ENCODE measurements at places on chromosomes 11 and 22.

DNA sequence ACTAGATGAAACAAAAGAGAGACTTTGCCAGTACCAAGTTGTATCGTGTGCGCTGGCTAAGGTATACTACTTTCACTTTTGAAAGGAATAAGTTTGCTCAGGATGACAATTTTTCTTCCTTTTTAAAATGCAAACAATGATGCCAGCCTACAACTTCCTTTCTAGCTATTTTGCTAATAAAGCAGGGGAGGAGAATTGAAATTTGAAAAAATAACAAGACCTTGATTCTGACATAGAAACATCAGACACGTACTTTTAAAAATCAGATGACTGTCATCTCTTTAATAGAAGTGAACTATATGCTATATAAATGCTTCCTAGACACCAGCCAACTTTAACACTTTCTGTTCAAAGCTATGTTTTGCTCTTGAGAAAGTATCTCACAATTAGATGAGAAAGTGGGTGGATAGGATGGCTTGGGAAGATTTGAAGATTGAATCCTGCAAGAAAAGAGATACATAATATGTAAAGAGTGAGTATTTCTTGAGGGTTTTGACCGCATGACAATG is 41.7 kb upstream of the BLID start:
- DNase-seq, result no peak

DNA sequence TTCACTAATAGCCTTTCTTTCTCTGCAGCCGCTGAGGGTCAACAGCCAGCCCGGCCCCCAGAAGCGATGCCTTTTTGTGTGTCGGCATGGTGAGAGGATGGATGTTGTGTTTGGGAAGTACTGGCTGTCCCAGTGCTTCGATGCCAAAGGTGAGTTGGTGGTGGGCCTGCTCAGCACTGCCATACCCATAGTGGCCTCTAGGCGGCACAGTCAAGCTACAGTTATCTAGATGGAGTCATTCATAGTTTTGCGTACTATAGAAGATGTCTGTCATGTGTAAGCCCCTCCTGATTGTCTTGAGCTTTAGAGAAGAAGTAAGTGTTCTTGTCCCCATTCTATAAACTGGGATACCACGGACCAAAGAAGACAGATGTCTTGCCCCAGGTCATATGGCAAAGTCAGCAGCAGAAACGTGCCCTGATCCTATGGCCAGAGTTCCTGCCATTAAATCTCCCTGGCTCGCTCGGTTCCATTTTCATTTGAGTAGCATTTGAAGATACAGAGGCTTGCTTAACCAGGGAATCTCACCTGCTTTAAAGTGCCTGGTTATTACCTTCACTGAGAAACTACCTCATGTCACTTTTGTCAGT is 42.1 kb upstream of the CRTAM start:
- peak; percentile 57 for DNase-seq

DNA sequence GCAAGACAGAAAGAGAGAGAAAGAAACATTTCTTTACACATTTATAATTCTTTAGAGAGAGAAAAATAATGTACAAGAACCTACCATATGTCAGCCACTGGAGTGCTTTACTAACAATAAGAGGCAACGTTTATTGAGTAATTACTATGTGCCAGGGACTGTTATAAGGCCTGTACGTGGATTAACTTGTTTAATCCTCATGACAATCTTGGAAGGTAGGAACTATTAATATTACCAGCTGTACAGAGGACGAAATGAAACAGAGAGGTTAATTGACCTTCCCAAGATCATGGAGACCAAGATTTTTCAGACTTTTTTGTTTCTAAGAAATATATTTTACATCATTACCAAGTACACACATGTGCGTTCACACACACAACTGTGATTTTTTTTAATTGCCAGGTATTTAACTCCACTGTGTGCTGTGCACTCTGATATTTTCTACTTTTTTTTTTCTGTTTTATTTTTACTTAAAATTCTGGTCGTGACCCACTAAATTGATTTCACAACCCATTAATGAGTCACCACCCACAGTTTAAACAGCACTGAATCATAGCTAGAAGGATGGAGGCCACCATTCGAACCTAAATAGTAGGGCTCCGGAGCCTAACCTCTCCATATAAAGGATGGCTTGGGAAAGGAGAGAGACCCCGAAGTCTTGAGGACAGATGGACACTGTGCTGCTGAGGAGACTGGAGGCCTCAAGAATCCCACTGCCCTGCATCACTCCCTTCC is 21.4 kb downstream of the CREB3L1 start:
- DNase-seq, result no peak

DNA sequence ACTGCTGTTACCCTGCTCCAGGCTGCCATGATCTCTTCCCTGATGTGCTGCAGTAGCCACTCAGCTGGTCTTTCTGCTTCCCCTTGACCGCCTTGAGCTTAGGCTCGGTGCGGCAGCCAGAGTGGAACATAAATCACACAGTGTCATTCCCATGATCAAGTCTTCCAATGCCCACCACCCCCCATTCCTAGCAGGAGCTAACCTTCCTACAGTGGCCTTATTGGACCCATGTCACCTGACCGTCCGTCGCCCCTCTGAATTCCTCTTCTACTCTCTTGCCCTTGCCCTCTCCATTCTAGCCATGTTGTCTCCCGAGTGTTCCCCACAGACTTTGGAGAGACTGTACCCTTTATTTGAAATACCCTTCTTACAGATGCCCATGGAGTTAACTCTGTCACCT is 43.4 kb downstream of the OTOG start:
- DNase-seq, result no peak

GRCh38 chr22:39169797-39170466 is 17.5 kb upstream of the CBX7 start:
- no peak for DNase-seq

DNA sequence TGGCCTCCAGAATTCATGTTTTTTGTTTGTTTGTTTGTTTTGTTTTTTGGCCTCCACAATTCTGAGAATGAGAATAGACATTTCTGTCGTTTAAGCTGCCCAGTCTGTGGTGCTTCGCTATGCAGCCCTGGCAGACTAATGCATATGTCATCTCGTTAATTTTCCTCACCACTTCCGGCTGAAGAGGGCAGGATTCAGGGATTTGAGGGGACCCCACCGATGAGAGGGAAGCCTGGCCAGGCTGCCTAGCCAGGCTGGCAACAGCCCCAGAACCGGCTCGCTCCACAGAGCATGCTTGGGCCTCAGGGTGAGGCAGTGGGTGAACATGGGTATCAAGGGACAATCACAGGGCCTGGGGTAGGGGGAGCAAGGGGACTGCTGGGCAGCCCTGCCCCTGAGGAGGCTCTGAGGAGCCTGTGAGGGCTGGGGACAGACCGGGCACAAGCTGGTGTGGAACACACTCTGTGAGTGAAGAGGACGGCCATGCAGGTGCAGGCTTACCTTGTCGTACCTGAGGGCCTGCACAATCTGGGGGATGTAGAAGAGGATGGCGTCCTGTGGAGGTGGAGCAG is 47.8 kb upstream of the SERPIND1 start:
- DNase-seq, result no peak

DNA sequence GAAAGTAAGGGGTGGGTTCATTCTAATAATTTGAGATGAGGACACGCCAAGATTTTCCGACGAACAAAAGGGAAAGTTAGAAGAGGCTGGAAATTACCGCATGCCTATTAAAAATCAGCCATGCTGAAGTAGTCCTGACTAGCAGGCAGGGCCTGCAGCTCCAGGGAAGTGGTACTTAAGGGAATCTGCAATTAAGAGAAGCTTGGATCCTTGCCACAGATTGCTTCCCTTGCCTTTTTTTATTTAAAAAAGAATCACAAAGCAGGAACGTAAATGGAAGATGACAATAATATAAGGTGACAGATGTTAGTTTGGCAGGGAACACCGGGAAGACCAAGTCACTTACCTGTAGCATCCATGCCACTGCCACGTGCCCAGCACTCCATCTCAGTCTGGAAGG is 359.3 kb downstream of the CADM1 start:
- no peak for DNase-seq

GRCh38 chr11:27456140-27456794 is 16.3 kb downstream of the LGR4 start:
- no peak for DNase-seq

DNA sequence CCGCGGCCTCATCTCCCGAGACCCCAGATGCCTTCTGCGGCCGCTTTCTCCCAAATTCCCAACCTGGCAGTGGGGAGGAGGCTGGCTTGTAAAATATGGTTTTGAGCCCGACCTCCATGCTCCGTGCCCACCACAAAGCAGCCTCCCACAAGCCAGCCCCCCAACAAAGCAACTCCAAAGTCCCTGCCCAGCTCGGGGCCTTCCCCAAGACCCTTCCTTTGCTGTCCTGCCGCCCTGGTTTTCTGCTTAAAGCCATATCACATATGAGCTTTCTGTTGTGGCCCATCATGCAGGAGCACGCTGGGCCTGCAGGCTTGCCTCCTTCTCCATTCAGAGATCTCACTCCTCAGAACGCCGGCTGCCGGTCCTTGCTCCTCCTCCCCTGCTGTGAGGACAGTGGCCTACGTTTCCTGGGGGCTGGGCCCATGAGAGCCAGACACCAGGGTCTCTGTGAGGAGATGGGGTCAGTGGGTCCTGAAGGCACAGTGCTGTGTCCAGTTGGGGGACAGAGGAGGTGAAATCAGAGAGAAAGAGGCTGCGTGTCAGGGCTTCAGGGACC is 680.0 kb downstream of the BRD1 start:
- DNase-seq, result no peak

GRCh38 chr11:45907911-45908370 is 870 bp upstream of the FREY1 start:
- no peak for DNase-seq

- no peak for DNase-seq
Measured at GRCh38 chr11:36724742-36725385, 126.8 kb upstream of the RAG2 start.

DNA sequence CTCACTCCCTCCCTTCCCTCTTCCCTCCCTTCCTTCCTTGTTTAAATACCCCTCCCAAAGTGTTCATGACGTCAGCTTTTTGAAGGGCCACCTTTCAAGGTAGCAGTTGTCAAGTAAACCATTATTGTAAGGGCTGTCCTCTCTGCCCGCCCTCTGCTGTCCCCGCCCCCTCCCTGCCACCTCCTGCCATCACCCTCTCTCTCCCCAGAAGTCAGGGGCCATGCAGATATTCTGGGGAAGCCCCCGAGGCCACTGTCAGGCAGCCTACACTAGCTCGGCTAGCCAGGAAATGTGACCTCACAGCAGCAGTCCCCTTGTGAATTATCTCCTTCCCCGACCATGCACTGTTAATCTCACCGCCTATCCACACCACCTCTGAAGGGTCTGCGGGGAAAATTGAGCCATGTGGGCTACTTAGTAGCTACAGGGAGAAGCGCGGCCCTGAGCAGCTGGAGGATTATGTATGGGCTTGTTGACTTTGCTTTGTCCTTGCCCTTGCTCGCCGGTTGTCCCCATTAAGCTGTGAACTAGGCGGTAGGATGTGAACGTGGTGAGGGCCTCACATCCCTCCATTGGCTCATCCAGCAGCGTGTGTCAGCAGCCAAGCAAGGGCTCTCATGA is 42.1 kb upstream of the ATXN10 start:
- DNase-seq, result no peak

- DNase-seq, result no peak
Measured at GRCh38 chr11:60389279-60389910, 6.9 kb upstream of the MS4A14 start.

GRCh38 chr11:128505449-128506065 is 81.8 kb downstream of the ETS1 start:
- no peak for DNase-seq

- DNase-seq, result no peak
Measured at GRCh38 chr22:49086606-49087157, 741.0 kb downstream of the BRD1 start.

GRCh38 chr11:33880979-33881378 is 10.9 kb downstream of the LMO2 start:
- no peak for DNase-seq

- DNase-seq, result no peak
Measured at GRCh38 chr22:49326558-49326957, 501.1 kb downstream of the BRD1 start.

DNA sequence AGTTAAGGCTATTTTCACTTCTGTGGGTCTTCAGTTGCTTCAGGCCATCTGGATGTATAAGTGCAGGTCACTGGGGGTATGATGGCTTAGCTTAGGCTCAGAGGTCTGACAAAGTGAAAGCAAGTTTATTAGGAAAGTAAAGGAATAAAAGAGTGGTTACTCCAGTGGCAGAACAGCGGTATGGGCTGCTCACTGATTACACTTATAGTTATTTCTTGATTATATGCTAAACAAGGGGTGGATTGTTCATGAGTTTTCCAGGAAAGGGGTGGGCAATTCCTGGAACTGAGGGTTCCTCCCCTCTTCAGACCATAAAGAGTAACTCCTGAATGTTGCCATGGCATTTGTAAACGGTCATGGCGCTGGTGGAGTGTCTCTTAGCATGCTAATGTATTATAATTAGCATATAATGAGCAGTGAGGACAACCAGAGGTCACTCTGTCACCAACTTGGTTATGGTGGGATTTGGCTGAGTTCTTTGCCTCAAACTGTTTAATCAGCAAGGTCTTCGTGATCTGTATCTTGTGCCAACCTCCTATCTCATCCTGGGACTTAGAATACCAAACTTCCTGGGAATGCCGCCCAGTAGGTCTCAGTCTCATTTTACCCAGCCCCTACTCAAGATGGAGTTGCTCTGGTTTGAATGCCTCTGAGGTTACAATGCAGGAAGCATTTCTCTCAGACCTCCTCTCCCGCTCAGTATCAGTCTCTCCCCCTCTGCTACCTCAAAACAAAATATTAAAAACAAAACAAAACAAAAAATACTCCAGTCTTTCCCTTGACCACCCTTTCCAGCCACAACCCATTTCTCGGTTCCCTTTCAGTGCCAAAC is 106.6 kb upstream of the SLC22A12 start:
- DNase-seq, result no peak

DNA sequence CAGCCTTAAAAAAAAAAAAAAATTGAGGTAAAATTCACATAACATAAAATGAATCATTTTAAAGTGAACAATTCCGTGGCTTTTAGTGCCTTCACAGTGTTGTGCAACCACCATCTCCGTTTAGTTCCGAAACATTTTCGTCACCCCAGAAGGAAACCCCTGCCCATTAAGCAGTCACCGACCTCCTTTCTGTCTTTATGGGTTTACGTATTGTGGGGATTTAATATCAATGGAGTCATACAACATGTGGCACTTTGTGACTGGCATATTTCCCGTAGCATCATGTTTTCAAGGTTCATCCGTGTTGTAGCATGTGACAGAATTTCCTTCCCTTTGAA is 65.5 kb downstream of the BCR start:
- no peak for DNase-seq

- DNase-seq, result no peak
Measured at GRCh38 chr11:124463990-124464389, 18.5 kb upstream of the OR8B8 start.

All from mesothelial cell of epicardium (in vitro differentiated cells).